ENCODE measurements at places on chromosomes 3 and 15.

DNA sequence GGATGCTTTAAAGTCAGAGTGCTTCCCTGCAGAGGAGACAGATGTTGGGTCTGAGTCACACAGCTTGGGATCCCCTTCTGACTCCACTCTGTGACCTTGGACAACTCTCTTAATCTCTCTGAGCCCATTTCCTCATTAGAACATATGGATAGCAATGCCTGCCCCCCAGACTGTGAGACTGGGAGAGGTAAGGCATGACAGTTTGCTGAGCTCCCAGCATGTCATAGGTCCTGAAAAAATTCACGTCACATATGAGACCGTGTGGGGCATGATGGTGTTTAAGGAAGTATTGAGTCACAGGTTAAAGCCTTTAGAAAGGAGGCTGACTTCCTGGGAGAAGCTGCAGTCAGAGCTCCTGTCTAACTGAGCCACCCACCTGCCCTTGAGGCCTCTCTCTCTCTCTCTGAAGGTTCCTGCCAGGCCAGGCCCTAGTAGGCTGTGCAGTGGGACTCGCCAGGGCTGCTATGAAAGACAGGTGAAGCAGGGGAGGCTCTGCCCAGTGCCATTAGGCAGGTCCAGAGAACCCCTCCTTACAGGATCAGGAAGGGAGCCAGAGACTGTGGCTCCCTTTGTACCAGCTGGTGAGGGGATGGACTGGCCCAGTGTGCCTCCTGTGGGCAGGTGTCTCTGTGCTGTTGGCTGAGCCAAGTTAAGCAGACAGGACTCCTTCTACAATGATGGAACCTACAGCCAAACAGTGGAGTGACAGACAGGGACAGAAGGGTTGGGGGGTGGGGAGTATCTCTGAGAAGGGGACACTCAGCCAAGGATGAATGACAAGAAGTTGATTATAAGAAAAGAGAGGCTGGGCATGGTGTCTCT is 19.5 kb upstream of the DOCK3 start:
- DNase-seq = no peak

DNA sequence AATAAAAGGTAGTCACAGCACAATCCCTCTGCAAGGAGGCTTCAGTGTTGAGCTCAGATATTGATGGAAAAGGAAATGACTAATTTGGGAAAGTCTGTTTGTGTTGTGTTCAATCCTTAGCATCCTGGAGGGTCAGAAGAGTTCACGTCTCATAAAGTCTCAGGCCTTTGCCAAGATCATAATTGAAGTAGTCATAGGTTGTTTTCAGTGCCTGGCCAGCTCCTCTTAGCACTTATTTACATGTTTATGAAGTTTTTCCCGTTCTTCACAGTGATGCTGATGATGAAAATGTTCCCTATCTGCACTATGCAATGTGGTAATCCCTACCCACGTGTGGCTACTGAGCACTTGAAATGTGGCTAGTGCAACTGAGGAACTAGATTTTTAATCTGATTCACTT is 61.6 kb upstream of the TGFBR2 start:
- DNase-seq = no peak

DNA sequence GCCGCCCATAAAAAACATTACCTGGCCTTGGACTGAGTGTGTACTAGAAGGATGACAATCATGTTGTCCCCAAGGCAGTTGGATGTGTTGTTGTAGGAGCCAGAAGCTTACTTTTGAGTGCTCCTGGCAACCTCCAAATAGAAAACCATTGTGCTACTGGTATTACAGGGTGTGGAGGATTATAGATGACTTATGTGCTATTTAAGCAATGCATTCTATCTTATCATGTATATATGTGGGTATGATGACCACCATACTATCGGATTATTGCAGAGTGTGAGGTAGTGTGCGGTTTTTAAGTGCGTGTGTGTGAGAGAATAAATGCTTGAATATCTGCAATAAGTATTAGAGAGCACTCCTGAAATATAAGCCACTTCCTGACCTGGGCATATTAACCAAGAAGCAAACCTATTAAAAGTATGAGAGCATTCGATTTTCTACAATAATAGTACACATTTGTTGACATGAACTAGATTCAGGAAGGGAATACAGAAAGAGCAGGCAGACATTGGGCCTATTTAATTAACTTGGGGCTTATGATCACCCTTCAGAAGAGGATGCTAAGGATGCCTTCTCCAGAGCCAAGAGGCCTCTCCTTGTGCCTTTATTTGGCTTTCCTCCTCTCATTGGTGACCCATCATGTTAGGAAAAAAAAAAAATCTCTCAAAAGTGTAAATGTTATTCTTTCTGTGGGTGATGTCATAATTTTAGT is 11.7 kb upstream of the MBNL1 start:
- DNase-seq = no peak

GRCh38 chr3:186286114-186286513 is 75.9 kb downstream of the DGKG start:
- DNase-seq = no peak

GRCh38 chr3:11300970-11301369 is 28.8 kb downstream of the ATG7 start:
- no peak for DNase-seq

DNA sequence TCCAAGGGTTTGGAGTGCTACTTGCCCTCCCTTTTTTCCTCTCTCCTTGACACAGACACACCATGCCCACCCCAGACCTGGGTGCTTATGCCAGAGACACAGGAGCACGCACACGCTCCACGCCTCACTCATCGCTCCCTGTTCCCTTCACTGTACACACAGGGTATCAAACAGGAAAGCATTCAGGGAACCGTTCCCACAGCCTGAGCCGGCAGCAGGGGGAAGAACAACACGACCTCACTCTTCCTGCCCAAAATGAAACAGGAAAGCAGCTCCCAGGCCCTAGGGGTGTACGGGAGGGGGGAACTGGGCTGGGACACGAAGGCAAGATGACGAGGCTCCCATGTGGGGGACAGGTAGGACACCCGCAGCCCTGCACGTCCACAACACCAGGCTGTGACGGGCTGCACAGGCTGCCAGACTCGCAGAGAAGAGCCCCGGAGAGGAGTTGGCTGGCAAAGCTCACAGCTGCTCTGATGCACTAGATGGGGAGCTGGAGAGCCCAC is 11.2 kb downstream of the DLL4 start:
- no peak for DNase-seq

DNA sequence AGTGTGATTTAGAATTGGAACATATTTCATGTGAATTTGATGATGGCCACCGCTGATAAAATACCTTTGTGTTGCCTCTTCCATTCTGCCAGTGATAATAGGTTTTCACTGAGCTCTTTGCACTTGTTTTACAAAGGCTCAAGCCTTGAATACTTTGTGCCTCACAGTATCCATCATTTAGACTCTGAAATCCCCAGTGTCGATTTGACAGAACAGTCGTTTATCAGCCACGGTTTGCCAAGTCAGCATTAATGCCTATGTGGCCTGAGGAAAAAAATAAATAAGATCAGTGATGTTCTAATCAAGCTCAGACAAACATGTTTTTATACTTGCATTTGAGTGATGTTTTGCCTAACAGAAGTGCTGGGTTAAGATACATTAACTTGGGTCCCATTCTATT is 399.1 kb downstream of the RBMS3 start:
- DNase-seq = no peak
